Lung microvascular endothelial cell (primary cell): ENCODE measurements at places on chromosomes 3 and 15. TPM values are rescaled to one million over a fixed set of nuclear protein-coding genes. Genes with fewer than 3 reads are reported as not detected.

- peak; percentile 5 for DNase-seq
Measured at GRCh38 chr3:31999907-32000439, 18.4 kb downstream of the ZNF860 start.

- no peak for DNase-seq
Measured at GRCh38 chr3:153311541-153311940, 149.5 kb downstream of the RAP2B start.

- DNase-seq, result peak; percentile 73
Measured at GRCh38 chr15:85587707-85588411, 206.9 kb downstream of the KLHL25 start.

DNA sequence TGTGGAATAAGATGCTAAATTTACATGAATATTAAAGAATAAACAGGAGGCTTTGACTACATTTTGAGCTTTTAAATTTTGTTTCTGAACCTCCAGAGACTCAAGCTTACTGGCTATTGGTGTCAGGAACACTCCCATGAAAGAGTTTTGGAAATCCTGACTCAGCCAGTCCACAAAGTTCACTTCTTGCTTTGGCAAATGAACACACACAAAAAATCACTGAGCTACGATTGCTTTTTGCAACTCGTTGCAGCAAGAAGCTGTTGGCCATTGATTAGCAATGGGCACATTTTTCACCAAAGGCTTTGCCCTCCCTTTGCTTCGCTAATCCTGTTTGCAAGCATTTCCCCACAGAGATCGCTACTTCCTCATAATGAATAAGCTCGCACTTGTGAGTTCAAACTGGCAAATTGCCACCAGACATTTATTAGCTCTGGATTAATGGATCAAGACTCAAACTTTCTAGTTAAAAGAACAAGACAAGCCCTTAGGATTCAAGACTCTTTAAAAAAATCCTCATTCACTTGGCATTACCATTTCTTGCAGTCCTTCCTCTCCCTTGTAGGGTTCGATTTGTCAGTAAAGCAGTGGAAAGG is 343.2 kb upstream of the ONECUT1 start:
- DNase-seq, result no peak

GRCh38 chr3:136984837-136985236 is 27.1 kb downstream of the IL20RB start:
- peak; percentile 26 for DNase-seq

GRCh38 chr3:122927726-122928125 is 99.8 kb downstream of the SEMA5B start:
- no peak for DNase-seq

- no peak for DNase-seq
Measured at GRCh38 chr3:18527691-18528090, 102.6 kb upstream of the SATB1 start.

- DNase-seq, result no peak
Measured at GRCh38 chr3:112407214-112407887, 74.4 kb downstream of the CD200 start.

DNA sequence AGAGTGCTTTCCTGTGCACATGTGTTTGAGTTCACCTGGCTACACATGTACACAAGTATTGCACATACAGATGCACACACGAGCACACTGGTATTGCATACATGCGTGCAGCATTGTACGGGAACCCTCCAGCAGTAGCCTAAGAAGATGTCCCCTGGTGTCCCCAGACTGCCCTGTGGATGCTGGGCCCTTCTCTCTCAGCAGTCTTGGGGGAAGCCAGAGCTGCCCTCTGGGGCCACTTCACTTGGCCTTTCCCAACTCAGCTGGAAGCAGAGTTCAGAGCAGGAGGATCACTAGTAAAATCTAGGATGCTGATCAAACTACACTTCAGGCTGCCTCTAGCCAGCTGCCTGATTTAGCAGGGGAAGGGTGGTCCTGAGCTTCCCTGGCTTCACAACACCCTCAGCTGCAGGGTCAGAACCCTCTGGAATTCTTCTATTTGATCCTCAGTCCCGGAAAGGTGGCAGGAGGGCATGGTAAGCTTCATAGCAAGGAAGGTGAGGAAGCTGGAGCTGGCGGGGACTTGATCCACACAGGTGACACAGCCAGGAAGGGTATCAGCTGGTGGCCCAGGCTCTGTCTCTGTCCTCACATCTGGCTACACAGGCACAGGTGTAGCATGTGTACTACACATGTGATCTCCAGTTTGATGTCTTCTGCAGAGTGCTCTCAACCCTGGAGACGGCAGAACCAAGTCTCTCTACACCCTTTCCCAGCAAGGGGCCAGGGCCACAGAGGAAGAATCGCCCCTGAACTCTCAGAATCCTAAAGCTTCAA is 36.5 kb downstream of the KLF15 start:
- DNase-seq, result no peak

- no peak for DNase-seq
Measured at GRCh38 chr3:154862265-154862664, 217.9 kb upstream of the MME start.

DNA sequence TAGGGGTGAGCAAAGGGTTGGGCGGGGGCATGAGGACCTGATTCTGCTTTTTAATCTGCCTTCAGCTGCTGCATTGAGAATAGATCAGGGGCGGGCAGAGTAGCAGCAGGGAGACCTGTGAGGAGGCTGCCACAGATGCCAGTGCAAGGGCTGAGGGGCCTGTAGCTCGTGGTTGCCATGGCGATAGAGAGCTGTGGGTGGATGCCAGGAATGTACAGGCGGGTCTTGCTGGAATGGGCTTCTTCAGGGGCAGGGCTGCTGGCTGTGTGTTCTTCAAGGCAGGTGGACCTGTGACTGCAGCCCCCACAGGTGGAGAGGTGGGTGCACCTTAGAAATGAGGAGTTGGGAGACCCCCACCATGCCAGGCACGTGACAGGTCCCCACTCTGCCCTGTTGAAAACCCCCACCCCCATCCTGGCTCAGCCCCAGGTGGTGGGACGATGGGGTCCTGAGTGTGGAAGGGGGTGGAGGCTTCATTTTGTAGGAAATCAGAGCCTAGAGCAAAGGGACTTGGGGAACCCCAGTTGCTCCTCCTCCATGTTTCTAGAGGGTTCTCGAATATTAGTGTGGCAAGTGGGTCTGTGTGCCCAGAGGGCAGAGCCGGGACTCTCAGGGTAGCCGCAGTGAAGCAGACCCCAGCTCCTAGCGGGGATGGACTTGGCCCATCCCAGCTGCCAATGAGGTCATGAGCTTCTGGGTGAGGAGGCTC is 38.3 kb downstream of the SLC6A6 start:
- no peak for DNase-seq

DNA sequence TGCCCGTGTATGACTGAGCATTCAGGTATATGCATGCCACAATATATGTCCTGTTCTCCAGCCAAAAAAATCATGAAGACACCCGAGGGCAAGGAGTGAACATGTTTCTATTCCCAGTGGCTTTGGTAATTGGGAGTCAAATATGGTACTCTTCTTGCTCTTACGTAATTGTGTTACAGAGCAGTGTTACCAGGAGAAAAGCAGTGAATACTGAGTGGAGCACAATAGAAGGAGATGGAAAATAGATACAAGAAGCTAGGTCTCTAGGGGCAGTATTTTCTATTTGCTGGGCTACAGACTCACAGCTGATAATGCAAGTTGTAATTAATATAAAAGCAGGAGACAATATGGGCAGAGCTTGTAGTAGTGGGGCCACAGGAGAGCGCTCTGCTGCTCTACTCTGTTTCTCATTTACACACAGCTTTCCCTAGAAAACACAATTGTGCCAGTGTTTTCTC is 13.2 kb downstream of the MEIS2 start:
- no peak for DNase-seq

GRCh38 chr3:72113564-72113963 is 328.6 kb upstream of the PROK2 start:
- no peak for DNase-seq

DNA sequence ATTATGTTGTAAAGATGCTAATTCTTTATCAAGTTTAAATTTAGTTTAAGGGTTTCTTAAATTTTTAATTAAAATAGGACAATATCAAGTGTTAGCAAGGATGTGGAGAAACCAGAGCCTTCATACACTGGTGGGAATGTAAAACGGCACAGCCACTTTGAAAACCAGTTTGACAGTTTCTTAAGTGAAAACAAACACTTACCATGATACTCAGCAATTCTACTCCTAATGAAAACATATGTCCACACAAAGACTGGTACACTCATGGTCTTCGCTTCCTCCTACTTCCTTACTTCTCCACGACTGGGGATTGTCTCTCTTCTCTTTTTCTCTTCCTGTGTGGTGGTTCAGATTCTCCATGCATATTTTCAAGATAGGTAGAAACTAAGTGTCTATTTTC is 9.2 kb downstream of the SKIC8 start:
- no peak for DNase-seq

The EPHB1 gene
- 1.7 and 4.2 TPM in 2 replicates for total RNA-seq

The ISLR2 gene
- total RNA-seq, result under 0.01 and 0.20 TPM in 2 replicates
